Suppressor macrophage (primary cell): ENCODE measurements at places on chromosomes 5 and 9.

- DNase-seq, result no peak
Observed at GRCh38 chr5:157877821-157878220, 18.9 kb upstream of the CLINT1 start.

- peak; percentile 11 for DNase-seq
Observed at GRCh38 chr9:114153761-114154599, 1.4 kb upstream of the COL27A1 start.

DNA sequence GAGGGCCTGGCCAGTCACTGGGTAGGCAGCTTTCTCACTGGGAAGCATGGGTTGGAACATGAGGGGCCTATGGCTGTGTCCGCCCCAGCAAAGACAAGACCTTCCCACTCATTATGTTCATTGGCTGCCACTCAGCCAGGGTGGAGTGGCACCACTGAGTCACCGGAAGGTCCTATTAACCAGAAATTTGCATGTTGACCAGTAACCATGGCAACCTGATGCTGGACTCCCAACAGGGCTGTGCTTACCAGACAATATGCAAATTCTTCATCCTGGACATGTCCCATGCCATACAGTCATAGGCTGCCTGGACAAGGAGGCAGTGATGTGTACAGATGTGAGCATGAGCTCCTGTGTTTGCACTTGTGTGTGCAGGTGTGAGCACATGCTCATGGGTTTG, 66.7 kb downstream of the PSD2 start:
- DNase-seq, result no peak

DNA sequence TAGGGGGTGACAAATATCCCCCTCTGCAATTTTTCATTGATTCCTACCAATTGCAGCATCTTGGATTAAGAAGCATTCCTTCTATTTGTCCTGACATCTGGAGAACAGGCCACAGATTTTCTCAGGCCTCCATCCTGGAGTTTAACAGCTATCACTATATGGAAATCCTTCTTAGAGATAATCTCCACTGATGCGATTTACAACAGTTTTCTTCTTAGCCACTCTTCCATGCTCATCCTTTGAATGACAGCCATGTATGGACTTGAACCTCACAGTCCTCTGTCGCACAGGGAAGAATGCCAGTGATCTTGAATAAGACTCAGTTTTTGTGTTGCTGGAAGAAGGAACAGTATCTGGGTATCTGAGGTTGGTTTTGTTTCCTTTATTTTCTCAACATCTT, 73.2 kb downstream of the PGM5 start:
- no peak for DNase-seq

DNA sequence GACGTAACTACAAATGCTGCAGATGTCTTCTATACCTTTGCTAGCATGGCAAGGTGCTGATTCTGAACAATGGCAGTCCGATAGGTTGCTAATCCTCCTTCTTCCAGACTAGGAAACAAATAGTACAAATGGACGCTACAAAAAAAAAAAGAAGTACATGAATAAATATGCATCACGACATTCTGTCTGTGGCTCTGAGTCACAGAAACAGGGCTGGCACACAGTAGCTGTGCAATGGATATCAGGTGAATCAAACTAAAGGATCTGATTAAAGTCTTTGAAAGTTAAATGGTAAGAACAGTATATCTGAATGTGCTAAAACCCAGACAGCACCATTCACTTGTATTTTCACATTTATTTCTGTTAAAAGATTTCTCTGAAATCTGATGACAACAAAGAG, 96.2 kb downstream of the DROSHA start:
- no peak for DNase-seq

DNA sequence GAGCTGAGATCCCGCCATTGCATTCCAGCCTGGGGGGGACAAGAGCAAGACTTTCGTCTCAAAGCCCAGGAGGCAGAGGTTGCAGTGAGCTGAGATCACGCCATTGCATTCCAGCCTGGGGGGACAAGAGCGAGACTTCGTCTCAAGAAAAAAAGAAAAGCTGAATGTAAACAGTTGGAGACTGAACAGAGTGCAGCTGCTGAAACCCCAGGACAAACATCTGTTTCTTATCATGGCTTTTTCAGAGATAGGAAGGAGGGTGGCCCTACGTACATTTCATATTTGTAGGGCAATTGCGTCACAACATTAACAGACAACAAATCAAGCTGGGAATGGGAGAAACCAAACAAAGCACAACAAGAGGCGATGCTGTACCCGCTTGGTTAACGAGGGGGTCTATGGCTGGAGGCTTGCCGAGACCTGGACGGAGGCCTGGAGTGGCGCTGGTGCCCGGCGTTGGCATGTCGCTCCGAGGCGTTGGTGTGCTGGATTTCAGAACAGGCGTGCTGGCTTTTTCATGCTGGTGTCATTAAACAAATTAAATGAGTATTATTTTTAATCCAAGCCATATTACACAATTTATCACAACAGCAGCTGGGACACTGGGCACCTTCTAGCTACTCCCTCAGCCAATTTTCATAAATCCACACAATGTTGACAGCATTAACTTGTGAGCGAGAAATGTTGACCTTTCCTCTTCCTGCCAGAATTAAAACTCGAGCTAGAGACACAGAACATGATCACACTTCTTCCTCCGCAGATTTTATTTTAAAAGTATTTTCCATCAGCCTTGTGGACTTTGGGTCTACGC, 76.1 kb downstream of the TLE1 start:
- no peak for DNase-seq

- no peak for DNase-seq
Observed at GRCh38 chr9:97529363-97530076, 28.1 kb downstream of the TMOD1 start.

- no peak for DNase-seq
Observed at GRCh38 chr9:109600142-109600541, 102.0 kb upstream of the PTPN3 start.

DNA sequence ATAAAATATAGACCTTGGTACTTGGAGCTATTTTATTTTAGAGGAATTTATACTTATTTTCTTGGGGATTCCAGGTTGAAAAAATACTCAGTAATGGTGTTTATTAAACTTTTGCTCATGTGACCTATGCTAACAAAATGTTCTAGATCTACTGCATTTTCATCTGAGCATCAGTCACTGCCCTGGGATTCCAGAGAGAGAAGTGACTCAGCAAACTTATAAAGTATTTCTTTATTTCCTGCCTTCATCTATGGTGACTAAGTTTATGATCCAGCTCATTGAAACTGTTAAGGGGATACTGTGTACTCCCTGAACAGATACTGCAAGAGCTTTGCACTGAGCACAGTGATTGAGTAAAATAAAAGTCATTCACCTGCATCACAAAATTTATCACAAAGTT, 298.5 kb upstream of the CDH18 start:
- DNase-seq, result no peak
